ENCODE measurements at places on chromosomes 1 and 21. TPM values are rescaled to one million over a fixed set of nuclear protein-coding genes. Genes with fewer than 3 reads are reported as not detected.
A peak's percentile ranks its signal among the peaks of the same experiment; 100 is the strongest.

TNFRSF9 gene
- total RNA-seq = not detected

- no peak for DNase-seq
These were observed 310.5 kb downstream of the S1PR1 start for GRCh38 chr1:101547357-101547756.

DNA sequence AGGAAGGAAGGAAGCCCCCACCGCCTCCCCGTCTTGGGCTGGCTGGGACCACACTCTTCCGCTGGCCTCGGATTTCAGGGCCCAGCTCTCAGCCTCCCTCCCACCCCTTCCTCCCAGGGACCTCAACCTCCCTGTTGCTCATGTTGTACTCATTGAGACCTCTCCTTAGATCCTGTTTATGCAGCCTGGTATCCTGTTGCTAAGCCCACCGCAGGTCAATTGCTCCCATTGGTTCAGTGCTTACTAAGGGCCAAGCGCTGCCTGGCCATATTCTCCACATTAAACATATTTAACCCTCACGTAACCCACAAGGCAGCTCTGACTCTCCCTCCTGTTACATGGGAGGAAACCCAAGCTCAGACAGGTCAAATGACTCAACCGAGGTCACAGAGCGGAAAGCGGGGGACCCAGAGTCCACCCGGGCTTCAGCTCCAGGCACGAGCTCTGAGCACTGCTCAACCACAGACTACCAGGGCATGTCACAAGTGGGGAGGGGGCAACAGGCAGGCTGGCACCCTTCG lies 23.2 kb upstream of the H6PD start:
- DNase-seq = no peak

- peak; percentile 2 for DNase-seq
These were observed 216.9 kb upstream of the SAMSN1 start for GRCh38 chr21:14762734-14763694.
